ENCODE measurements at places on chromosomes 11 and 22.

- H3K4me3 ChIP-seq = no peak overlapping the region
- H3K4me1 ChIP-seq = no peaks in the 10 kb centered on the region
- H3K27me3 ChIP-seq = no peaks in the 10 kb centered on the region
- DNase-seq = peak; percentile 76
- no peaks in the 10 kb centered on the region for H3K36me3 ChIP-seq
Observed at GRCh38 chr11:74532501-74533246, 39.1 kb upstream of the LIPT2 start.

- H3K4me3 ChIP-seq = no peak overlapping the region
- DNase-seq = no peak
- no peaks in the 10 kb centered on the region for H3K36me3 ChIP-seq
- no peak overlapping the region for H3K27ac ChIP-seq
Observed at GRCh38 chr11:126992804-126993111, 7.8 kb downstream of the KIRREL3 start.

- no peaks in the 10 kb centered on the region for H3K4me1 ChIP-seq
- no peak overlapping the region for H3K4me3 ChIP-seq
- H3K27me3 ChIP-seq = no peaks in the 10 kb centered on the region
- no peaks in the 10 kb centered on the region for H3K36me3 ChIP-seq
- no peak for DNase-seq
Observed at GRCh38 chr11:35134403-35135148, 4.4 kb upstream of the CD44 start.

GRCh38 chr11:22640862-22641261 lies 15.2 kb upstream of the FANCF start:
- H3K4me1 ChIP-seq = no peaks in the 10 kb centered on the region
- H3K4me3 ChIP-seq = no peak overlapping the region
- no peaks in the 10 kb centered on the region for H3K27me3 ChIP-seq
- DNase-seq = no peak
- H3K36me3 ChIP-seq = no peaks in the 10 kb centered on the region

DNA sequence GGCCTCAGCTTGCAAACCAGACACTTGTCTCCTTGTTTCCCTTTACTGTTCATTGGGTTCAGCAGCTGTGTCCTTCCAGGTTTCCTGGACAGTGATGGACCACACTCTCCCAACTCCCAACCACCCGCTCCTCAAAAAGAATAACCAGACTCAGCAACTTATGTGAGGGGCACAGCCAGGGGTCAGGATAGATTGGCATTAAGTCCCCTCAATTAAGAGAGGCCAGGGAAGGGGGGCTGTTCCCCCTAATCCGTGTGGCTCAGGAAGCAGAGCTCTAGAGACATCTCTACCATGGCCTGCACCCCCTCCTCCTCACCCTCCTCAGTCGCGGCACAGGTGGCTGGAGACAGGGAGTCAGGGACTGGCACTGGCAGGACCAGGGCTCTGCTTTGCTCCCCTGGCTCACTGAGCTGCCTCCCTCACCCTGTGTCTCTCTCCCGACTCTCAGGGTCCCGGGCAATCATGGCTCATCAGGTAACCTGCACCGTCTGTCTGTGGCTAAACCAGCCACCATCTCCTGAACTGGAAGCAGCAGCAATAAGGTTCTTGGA lies 111.7 kb downstream of the ZNF280B start:
- H3K4me1 ChIP-seq = no peaks in the 10 kb centered on the region
- no peaks in the 10 kb centered on the region for H3K36me3 ChIP-seq
- DNase-seq = no peak
- H3K27me3 ChIP-seq = no peaks in the 10 kb centered on the region
- H3K4me3 ChIP-seq = no peak overlapping the region
- no peak overlapping the region for H3K27ac ChIP-seq

DNA sequence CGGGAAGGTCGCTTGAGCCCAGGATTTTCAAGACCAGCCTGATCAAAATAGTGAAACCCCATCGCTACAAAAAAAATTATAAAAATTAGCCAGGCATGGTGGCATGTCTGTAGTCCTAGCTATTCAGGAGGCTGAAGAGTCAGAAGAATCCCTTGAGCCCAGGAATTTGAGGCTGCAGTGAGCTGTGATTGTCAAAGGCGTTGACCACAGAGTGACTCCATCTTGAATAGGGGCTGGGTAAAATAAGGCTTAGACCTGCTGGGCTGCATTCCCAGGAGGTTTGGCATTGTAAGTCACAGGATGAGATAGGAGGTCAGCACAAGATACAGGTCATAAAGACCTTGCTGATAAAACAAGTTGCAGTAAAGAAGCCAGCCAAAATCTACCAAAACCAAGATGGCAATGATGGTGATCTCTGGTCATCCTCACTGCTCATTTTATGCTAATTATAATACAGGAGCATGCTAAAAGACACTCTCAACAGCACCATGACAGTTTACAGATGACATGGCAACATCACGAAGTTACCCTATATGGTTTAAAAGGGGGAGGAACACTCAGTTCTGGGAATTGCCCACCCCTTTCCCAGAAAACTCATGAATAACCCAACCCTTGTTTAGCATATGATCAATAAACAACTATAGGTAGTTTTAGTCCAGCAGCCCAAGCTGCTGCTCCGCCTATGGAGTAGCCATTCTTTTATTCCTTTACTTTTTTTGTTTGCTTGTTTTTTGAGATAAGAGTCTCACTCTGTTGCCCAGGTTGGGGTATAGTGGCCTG lies 2.8 kb upstream of the RDX start:
- no peaks in the 10 kb centered on the region for H3K36me3 ChIP-seq
- no peaks in the 10 kb centered on the region for H3K4me1 ChIP-seq
- no peak overlapping the region for H3K27ac ChIP-seq
- H3K4me3 ChIP-seq = no peak overlapping the region

- H3K4me1 ChIP-seq = no peaks in the 10 kb centered on the region
- no peaks in the 10 kb centered on the region for H3K27me3 ChIP-seq
- no peak overlapping the region for H3K27ac ChIP-seq
- H3K4me3 ChIP-seq = no peak overlapping the region
- DNase-seq = no peak
Observed at GRCh38 chr11:88569342-88569741, 231.8 kb upstream of the CTSC start.

- H3K36me3 ChIP-seq = no peaks in the 10 kb centered on the region
- H3K4me3 ChIP-seq = no peak overlapping the region
- peaks cover 4% of the 10 kb centered on the region for H3K4me1 ChIP-seq
- DNase-seq = no peak
- no peaks in the 10 kb centered on the region for H3K27me3 ChIP-seq
Observed at GRCh38 chr11:34599406-34599945, 21.4 kb upstream of the EHF start.

- DNase-seq = no peak
- no peak overlapping the region for H3K4me3 ChIP-seq
- no peaks in the 10 kb centered on the region for H3K4me1 ChIP-seq
- H3K36me3 ChIP-seq = no peaks in the 10 kb centered on the region
- H3K27me3 ChIP-seq = no peaks in the 10 kb centered on the region
Observed at GRCh38 chr11:69497221-69497787, 15.8 kb downstream of the LINC01488 start.

DNA sequence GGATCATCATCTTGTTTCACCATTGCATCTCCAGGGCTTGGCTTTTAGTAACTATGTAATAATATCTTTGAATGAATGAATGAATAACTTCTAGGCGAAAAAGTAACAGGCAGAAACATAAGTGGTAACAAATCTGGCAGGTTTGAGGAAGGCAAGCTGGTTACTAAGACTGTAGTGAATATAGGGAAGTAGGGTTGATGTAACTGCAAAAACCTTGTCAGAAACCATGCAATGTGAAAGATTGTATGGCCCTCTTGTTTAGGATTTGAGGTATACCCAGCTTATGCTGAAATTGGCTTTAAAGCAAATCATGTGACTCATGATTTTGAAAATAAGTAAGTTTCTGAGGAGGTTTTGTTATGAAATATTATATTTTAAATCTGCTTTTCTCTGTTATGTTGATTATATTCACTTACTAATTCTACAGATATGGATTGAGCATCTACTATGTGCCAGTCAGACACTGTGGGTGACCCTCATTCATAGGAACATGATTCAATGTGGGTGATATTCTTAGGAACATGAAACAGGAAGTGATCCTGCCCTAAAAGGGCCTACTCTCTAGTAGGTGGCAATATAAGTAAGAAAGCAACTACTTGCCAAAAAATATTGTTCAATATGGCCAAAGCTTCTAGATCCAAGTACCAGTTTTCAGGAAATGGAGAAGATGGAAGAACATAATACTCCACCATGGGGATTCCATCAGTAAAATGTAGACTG lies 115.5 kb upstream of the CCDC90B start:
- no peaks in the 10 kb centered on the region for H3K4me1 ChIP-seq
- no peak for DNase-seq
- no peaks in the 10 kb centered on the region for H3K36me3 ChIP-seq
- H3K27ac ChIP-seq = no peak overlapping the region
- no peaks in the 10 kb centered on the region for H3K27me3 ChIP-seq

GRCh38 chr22:45064313-45065278 lies 54.8 kb upstream of the PHF21B start:
- H3K4me3 ChIP-seq = no peak overlapping the region
- no peak for DNase-seq
- no peaks in the 10 kb centered on the region for H3K36me3 ChIP-seq
- no peaks in the 10 kb centered on the region for H3K27me3 ChIP-seq

DNA sequence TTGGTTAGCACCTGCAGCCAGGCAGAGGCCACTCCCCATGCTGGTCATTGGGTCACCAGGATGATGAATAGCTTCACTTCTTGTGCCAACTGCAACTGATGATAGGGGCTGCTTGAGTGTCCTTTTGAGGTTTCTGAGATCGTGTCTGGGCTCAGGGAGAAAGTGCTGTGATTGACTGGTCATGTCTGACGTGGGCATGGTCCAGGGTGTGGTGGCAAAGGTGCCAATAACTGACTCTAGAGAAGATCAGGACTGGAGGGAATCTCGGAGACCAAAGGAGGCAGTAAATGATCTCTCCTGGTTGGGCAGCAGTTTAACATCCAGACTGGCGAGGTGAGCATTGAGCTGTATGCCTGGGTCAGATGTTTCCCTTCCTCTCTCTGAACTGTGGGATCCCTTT lies 10.0 kb upstream of the SLC22A6 start:
- no peak for DNase-seq
- no peaks in the 10 kb centered on the region for H3K27me3 ChIP-seq
- H3K36me3 ChIP-seq = no peaks in the 10 kb centered on the region
- no peak overlapping the region for H3K4me3 ChIP-seq
- no peak overlapping the region for H3K27ac ChIP-seq

DNA sequence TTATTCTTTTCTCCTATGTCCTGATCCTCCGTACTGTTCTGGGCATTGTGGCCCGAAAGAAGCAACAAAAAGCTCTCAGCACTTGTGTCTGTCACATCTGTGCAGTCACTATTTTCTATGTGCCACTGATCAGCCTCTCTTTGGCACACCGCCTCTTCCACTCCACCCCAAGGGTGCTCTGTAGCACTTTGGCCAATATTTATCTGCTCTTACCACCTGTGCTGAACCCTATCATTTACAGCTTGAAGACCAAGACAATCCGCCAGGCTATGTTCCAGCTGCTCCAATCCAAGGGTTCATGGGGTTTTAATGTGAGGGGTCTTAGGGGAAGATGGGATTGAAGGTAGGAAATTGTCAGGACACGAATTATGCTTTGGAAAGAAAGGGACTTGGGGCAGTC lies 843 bp downstream of the OR51T1 start:
- H3K27me3 ChIP-seq = no peaks in the 10 kb centered on the region
- DNase-seq = no peak
- no peak overlapping the region for H3K4me3 ChIP-seq
- no peaks in the 10 kb centered on the region for H3K36me3 ChIP-seq
- no peaks in the 10 kb centered on the region for H3K4me1 ChIP-seq

DNA sequence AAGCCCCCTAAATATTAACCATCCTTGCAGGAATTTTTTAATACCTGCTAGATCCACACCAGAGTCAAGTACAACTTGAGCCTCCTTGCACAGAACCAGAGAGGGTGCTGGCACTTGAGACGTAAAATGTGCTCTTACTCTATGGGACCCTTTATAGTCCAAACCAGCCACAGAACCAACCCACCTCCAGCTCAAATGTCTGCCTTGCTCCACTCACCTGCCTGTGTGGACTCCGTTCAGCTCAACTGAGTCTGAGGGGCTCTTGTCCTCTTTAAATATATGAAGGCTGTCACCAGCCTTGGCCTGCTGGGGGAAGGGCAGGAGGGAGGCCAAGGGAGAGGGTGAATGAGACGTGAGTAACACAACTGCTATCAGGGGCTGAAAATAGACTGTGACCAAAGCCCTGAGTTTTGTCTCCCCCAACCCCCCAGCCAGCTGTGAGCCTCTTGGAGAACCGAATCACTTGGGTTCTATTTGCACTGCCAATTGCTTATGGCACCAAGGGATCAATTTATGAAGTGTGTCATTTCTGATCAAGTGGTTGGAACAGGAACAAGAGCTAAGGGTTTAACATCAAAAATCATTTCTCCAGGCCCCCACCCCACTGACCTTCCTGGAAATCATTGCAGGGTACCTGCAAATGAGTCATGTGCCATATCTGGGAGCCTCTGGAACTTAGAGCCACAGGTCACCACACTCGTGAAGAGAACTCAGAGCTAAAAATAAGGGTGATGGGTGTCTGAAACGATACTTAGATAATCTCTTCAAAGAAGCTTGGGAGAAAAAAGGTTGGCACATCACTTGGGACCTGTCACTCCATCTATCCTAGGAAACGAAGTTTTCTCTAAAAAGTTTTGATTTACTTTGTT lies at the start of gene CSRP3:
Gene CSRP3, minus strand, starts transcription at position 247 of the 869 bp plus-strand sequence. CDS start 9,535 bp downstream, outside the sequence.
- no peaks in the 10 kb centered on the region for H3K36me3 ChIP-seq
- H3K4me1 ChIP-seq = no peaks in the 10 kb centered on the region
- H3K27ac ChIP-seq = no peak within 1 kb of the TSS
- no peak within 1 kb of the TSS for H3K4me3 ChIP-seq
- DNase-seq = no peak
- no peaks in the 10 kb centered on the region for H3K27me3 ChIP-seq

DNA sequence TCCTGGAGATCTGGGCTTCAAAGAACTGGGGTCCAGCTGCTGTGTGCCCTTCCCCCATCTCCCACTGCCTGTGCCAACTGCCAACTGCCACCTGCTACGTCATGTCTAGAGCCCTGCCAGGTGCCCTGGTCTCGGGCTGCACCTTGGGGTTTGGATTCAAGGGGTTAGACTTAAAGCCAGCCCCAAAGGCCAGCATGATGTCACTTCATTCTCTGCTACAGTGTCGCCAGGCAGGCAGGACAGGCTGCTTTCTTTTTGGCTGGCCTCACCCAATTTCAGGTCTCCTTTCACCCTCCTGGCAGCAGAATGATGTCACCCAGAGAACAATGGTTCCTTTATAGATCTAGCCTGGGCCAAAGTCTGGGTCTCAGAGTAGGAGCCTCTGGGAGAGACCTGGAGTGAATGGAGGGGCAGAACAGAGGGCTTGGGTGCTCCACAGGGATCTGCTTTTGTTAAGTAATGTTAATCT lies 79.5 kb upstream of the CRYBB3 start:
- no peaks in the 10 kb centered on the region for H3K27me3 ChIP-seq
- peak overlapping the region; percentile 71 for H3K27ac ChIP-seq
- no peaks in the 10 kb centered on the region for H3K4me1 ChIP-seq
- peak; percentile 77 for DNase-seq

- H3K4me3 ChIP-seq = no peak overlapping the region
- DNase-seq = no peak
- H3K36me3 ChIP-seq = no peaks in the 10 kb centered on the region
- no peaks in the 10 kb centered on the region for H3K27me3 ChIP-seq
- no peak overlapping the region for H3K27ac ChIP-seq
Observed at GRCh38 chr22:27895600-27895999, 23.5 kb downstream of the PITPNB start.

Data from colonic mucosa (tissue), 4 donors.